ENCODE measurements at places on chromosomes 16 and 17.

DNA sequence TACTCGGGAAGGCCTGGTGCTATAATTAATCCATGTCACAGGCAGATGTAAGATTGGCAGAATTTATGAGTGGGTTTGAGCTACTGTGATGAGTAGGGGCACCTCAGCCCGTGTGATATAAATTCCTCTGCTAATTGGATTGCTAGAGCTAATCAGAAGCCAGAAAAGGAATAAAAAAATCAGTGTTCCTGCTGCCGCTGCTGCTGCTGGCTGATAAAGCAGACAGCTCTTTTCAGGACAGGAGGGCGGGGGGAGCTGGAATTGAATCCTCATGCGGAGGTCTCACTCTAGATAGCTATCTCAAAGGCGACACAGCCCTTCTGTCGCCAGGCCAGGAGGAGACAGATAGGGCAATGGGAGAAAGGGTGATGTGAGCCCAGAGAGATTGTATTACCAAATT, 182.7 kb upstream of the ZFHX3 start:
- DNase-seq, result no peak

DNA sequence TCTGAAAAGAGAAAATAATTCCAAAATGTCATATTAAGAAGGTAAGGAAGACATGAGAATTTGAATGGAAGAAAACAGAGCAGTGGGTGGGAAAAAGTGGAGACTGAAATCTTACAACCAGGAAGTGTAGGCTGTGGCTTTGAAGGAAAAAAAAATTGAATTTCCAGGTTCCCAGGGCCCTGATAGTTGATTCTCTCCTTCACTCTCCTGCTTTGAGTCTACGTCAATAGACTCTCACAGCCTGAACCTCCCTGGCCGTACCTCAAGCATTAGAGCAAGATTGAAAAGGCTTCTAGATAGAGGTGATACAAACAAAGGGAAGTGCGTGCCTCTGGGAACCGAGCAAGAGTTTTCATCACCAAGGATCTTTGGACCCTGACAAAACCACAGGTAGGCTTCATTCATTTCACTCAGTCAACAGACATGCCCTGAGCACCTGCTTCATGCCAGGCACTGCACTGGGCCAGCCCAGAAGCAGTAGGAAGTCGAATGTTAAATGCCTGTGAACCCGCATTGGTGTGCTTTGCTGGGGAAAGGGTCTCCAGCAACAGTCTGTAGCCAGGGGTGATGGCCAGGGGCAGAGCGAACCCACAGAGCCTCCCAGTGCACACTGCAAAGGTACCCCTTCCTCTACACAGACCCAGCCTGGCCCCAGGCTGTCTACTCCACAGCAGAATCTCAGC, 163.9 kb downstream of the SLC39A11 start:
- no peak for DNase-seq

DNA sequence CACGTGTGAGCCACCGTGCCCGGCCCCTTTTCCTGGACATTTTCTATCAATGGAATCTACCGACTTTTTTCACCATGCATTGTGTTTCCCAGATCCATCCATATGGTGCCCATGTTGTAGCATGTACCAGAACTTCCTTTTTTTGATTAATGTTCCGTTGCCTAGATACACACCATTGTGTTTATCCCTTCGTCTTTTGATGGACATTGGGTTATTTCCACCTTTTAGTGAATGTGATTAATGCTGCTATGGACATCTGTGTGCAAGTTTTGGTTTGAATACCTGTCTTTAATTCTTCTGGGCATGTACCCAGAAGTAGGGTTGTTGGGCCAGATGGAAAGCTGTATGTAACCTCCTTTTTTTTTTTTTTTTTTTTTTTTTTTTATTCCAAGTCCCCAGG, 79.8 kb downstream of the NT5M start:
- DNase-seq, result no peak

- no peak for DNase-seq
Observed at GRCh38 chr17:50967795-50968194, 101.6 kb upstream of the TOB1 start.

DNA sequence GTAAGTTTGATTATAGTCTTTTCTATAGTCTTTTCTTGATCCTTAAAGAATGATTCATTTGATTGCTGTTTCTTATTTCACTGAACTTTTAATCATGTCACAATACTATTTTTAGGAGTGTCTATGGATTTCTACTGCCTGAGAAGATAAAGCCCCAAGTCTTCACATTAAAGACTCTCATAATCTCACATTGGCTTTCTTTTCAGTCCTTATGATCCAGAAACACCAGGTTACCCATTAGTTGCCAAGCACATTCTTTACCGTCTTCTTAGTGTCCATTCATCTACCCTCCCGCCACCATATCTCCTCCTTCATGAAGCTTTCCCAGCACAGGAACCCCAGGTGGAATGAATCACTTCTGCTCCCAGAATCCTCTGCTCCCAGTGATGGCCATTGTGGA, 49.5 kb upstream of the MYOCD start:
- DNase-seq, result no peak

GRCh38 chr17:80880648-80880985, 111.0 kb upstream of the CHMP6 start:
- DNase-seq, result no peak

GRCh38 chr17:40552806-40553693, 12.2 kb downstream of the CCR7 start:
- no peak for DNase-seq

GRCh38 chr17:42848093-42848492, 2.9 kb upstream of the AOC3 start:
- no peak for DNase-seq

DNA sequence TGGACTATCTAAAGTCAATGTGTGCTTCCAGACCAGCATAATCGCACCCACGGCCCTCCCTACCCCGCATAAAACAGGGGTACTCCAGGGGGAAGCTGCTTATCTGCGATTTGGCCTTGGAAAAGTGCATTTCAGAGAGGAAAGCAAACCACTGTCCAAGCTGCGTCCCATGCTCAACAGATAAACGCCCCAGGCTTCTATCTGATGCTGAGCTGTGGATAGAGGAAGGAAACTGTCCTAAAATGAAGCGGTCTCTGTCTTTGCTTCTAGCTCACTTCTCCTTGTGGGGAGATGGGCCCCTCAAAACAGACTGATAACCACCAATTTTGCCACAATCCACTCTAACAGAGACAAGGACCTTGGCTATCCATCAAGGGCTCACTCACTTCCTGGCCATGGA, 160.5 kb upstream of the TNRC6C start:
- DNase-seq, result no peak

GRCh38 chr17:8079291-8080207, 8.0 kb downstream of the ALOX12B start:
- DNase-seq, result no peak

DNA sequence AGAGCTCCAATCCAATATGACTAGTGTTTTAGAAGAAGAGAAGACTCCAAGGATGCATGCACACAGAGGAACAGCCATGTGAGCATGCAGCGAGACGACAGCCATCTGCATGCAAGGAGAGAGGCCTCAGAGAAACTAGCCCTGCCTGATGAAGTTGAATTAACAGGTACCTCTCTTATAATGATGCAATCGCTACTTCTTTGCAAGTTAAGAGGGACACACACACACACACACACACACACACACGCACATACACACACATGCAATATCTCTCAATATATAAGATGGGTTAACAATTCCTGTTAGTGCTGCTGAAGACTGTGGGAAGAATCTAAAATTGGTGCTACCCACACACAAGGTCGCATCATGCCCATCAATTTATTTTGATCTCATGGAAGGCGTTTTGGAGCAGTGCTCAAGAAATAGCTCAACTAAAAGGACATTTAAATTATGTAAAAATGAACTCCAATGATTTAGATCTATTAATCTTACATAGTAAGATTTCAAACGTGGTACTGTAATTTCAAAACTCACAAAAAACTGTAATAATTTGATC, 7.0 kb upstream of the GINS3 start:
- DNase-seq, result no peak

- no peak for DNase-seq
Observed at GRCh38 chr16:81477697-81478693, 33.4 kb downstream of the CMIP start.

- no peak for DNase-seq
Observed at GRCh38 chr17:49616086-49616485, 40.4 kb downstream of the NXPH3 start.

DNA sequence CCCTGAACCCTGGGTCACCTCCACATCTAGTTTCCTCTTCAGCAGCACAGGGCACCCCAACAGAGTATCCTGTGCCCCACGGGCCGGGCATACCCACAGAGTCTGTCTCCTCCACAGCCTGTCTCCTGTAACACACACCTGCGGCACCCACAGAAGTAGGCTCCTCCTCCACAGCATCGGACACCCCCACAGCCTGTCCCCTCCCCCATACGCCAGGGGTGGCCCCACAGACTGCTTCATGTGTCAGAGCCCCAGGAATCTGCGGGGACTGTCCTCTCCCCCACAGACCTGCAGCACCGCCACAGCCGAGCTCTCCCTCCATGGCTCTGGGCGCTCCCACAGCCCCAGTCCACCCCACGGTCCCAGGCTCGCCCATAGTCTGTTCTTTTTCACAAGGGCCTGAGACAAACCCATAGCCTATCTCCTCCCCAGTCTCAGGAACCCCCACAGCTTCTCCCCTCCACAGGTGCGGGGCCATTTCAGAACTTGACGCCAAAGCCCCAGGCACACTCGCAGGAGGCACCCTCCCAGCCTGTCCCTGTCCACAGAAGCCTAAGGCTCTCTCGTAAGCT, 1.4 kb downstream of the KIAA0753 start:
- no peak for DNase-seq

DNA sequence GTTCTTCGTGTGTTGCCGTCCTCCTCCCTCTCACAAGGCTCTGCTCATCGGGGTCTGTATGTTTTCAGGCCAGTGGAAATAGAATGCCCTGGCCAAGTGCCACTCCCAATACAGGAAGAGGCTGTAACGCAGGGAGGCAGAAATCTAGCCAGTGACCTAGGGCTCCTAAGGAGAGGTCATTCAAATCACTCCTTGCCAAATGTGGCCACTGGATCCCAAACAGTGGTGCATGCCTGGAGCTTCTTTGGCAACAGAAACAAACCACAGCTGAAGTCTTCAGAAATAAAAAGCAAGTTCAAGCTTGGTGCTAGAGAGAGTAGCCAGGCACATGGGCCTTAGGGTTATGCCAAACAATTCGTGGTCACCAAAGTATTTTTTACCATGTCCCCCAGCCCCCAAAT, 66.1 kb downstream of the SMG6 start:
- DNase-seq, result no peak

- DNase-seq, result no peak
Observed at GRCh38 chr17:2695961-2696760, 15.4 kb downstream of the CLUH start.

GRCh38 chr17:51830886-51831285, 327.6 kb downstream of the CA10 start:
- DNase-seq, result no peak

DNA sequence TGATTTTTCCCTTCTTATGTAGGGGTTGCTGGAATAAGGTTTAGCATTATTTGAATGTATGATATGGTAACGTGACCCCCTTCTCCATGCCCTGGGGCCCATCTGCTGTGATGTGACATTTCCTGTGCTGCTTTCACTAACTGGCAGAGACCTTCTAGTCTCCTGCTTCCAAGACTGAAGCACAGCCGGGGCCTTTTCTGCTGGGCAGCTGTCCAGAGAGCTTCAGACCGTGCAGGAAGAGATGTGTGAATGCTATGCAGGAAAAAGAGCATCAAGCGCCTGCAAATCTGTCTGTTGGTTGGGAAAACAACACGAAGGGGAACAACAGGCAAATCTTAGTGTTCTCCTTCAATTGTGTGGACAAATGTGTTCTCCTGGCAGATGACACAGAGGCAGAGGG, 128.5 kb downstream of the SPACA3 start:
- DNase-seq, result no peak

- DNase-seq, result no peak
Observed at GRCh38 chr17:28548417-28549130, 3.9 kb downstream of the UNC119 start.

- DNase-seq, result peak; percentile 54
Observed at GRCh38 chr17:45172541-45173286, 11.0 kb downstream of the HEXIM2 start.

Measured in prostate gland (tissue), 2 donors.